Panc1 (cell line): ENCODE measurements at places on chromosomes 12 and 14.

- no peak for DNase-seq
Measured at GRCh38 chr14:80077262-80077661, 134.0 kb downstream of the DIO2 start.

DNA sequence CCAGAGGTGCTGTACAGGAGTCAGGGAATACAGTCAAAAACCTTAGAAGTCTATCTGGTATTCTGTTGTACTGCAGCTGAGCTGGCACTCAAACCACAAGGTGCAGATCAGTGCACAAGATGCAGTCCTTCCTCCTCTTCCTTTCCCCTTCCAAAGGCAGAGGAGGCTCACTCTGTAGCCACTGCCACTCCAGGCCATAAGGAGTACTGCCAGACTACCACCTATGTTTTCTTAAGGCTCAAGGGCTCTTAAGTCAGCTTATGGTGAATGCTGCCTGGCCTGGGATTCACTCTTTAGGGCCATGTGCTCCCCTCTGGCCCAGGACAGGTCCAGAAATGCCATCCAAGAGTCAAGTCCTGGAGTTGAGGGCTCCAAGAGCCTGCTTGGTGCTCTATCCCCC, 200.3 kb downstream of the CRADD start:
- no peak for DNase-seq

GRCh38 chr12:66971816-66972215, 292.9 kb upstream of the GRIP1 start:
- no peak for DNase-seq

GRCh38 chr14:67881225-67881624, 61.6 kb downstream of the RAD51B start:
- DNase-seq, result no peak

DNA sequence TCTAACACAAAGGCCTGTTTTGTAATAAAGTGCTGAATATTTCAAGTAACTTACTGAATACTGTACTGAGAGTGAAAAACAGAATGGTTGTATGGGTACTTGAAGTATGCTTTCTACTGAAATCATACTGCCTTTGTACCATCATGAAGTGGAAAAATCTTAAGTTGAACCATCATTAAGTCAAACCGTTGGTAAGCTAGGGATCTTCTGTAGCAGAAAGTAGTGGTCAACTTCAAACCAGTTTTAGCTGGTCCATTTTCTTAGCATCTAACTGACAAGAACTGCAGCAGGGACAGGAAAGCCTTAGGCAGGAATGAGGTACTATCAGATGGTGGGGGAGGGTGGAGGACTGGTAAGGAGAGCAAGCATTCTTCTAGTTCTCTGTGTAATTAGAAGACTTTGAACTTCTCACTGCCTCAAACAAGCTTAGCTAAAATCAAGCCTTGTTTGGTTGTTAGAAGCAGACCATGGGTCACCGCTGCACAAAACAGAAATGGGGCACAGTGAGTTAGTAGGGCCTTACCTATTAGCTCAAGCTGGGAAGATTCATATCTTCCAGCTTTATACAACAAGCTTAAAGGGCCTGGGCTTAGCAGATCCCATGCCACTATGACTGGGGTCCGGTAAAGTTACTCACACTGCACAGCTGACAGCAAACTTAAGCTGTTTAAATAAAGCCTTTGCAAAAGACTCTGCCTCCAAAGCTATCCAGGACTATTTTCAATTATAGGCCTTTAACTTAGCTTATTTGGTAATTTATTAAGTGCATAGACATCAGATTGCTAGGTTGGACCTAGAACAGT, 73.8 kb downstream of the ACADS start:
- DNase-seq, result no peak

DNA sequence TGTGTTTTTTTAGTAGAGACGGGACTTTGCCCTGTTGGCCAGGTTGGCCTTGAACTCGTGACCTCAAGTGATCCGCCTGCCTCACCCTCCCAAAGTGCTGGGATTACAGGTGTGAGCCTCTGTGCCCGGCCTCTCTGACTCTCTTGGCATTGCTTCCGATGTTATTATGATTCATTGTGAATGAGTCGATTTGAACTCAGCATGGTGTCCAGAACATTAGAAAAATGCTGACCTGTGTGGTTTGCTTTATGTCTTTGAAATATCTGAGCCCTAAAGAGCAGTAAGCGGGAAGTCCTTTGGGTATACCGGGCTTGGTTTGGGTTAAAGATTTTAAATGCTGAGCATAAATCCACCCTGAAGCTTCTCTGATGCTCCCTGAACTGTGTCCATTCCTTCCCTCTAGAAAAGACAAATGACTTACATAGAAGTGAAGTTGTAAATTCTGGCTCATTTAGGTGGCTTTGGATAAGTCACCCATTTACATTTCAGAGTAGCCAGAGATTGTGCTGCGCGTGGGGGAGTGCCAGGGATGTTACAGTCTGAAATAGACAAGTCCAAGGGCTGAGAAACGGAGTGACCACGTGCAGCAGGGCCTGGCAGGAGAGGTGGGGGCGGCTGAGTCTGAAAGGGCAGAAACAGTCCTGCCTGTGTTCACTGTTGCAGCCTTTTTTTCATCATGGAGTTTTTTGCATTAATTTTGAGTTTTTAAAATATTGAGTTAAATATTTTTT, 39.6 kb downstream of the SLC15A4 start:
- DNase-seq, result no peak

- no peak for DNase-seq
Measured at GRCh38 chr12:13780453-13780852, 200.9 kb downstream of the GRIN2B start.

- no peak for DNase-seq
Measured at GRCh38 chr12:45220363-45220931, 4.6 kb downstream of the ANO6 start.

- DNase-seq, result no peak
Measured at GRCh38 chr14:92980866-92981265, 57.9 kb downstream of the CHGA start.

DNA sequence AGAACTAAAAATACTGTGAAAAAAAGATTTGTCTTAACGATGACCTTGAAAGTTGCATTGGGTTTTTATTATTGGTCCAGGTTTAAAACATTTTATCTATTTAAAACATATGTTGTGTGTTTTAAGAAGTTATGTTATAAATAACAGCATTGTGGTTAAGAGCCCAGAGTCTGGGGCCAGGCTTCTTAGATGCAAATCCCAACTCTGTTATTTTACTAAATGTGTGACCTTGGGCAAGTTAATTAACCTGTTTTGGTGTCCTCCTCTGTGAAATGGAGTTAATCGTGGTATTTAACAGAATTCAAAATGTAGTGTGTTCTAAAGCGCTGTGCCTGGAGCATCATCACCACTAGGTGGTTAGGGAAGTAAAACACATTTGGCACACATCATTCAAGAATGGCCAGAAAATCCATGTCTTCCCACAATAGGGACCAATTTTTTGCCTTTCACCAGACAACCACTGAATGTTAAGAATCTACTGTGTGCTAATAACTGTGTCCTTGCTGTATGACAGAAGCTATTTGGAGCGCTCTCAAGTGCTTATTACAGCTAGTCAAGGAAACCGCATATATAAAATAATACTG, 133.3 kb downstream of the MON2 start:
- DNase-seq, result no peak

GRCh38 chr14:33764876-33765650, 185.8 kb downstream of the EGLN3 start:
- DNase-seq, result no peak

DNA sequence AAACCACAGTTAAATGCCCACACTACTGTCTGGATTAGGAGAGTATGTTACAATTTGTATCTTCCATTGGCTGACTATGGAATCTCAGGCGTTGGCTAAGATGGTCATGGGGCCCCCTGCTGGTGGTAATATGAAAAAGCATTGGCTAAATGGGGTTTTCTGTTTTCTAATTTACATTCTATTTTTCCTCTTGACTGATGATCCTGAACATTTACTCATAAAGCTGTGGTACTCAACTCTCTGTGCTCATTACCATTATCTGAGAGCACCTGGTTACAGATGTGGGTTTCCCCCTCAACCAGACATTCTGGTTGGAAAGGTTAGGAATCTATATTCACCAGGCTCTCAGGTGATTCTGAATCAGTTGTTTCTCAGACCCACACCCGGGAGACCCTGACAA, 64.8 kb downstream of the WSCD2 start:
- no peak for DNase-seq

DNA sequence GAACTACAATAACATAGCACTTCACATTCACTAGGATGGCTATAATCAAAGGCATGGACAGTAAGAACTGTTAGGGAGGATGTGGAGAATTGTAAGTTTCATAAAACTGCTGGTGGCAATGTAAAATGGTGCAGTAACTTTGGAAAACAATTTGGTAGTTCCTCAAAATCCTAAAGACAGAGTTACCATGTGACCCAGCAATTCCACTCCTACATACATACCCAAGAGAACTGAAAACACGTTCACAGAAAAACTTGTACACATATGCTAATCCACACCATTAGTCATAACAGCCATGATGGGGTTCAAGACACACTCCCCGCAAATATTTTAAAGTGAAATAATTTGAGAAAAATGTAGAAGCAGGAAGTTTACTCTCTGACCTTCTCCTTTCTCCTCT, 31.7 kb downstream of the GALC start:
- DNase-seq, result no peak

GRCh38 chr12:132600048-132601032, 10.0 kb downstream of the LRCOL1 start:
- no peak for DNase-seq

DNA sequence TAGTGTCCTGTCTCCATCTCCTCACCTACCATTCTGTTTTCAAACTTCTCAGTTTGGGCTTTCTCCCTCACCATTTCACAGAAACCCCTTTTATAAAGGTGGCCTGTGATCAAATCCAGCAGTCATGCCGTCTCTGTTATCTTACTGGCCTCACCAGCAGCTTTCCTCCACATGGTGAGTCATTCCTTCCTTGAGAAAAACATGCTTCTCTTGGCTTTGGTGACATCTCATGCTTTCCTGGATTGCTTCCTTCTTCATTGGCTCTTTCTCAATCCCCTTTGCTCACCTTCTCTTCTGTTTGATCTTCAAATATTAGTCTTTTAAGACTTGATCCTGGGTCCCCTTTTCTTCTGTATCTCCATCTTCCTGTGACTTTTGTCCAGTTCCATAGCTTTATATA, 164.9 kb downstream of the ANO4 start:
- DNase-seq, result no peak

DNA sequence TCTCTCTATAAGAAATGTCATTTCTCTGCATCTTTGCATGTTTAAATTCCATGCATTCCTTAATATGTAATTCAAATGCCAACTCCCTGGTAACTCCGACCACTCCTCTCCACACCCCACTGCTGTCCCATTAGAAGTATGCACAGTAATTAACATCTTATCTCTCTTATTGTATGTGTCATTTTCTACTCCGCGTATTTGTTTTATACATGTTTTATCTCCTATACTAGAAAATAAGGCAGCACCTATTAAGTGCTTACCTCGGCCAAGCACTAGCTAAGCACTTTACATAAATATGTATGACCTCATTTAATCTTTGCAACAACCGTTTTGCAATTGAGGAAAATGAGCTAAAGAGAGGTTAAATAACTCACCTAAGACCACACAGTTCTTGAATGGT, 469.8 kb downstream of the BCAT1 start:
- no peak for DNase-seq

- DNase-seq, result no peak
Measured at GRCh38 chr14:54652605-54653052, 85.7 kb downstream of the SAMD4A start.

DNA sequence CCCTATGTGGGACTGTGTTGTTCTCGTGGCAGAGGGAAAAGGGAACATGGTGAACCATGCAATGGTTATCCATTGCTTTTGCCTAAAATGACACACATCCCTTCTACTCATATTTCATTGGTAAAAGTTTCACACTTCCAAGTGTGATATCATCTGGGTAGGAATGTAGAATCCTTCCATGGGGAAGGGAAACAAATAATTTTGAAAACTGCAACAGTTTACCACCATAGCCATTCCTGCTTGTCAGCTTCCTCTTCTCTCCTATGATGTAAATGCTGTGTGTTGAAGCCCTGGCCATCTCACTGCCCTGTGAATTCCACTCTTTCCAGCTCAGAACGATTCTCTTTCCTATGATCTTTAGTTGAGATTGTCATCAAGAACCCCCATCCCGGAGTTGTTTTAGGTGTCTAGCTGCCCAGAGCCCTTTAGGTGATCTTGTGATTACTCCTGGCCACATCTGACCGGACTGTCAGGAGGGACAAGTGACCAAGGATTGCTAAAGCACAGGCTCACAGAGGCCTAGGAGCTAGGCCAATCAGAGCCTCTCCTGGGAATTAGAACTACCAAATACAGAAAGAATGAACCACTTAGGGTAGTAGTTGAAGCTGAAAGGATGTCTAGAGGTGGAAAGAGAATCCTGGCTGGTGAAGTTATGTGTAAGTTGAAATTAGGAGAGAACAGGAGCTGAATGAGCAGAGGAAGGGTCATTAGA, 84.6 kb downstream of the VCPKMT start:
- DNase-seq, result no peak

DNA sequence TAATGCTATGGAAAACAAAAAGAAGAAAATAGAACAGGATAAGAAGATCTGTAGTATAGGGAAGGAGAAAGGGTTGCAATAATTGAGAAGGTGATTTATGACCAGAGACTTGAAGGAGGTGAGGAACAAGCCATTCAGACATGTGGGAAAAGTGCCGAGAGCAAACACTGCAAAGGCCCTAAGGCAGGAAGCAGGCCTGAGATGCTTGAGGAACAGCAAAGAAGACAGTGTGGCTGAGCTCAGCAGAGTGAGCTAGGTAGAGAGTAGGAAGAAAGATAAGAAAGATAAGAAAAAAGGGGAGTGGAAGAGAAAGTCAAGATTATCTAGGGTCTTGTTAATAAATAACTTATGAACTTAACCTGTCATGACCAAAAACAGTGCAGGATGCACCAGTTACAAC, 671.8 kb downstream of the RPS29 start:
- no peak for DNase-seq

GRCh38 chr12:114703060-114703493, 19.1 kb upstream of the TBX3 start:
- no peak for DNase-seq

DNA sequence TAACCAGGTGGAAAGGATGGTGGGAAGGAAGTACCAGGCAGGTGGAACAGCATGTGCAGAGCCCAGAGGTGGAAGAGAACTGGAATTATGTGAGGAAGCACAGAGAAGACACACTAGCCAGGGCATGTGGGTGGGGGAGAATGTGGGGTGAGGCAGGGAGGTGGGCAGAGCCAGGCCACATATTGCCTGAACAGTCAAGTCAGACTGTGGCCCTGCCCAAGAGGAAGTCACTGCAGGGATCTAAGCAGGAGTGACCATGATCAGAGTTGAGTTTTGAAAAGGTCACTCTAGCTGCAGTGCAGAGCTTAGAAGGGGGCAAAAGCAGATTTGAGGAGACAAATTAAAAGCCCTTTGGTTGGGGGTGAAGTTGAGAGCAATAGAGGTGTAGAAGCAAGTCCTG, 114.0 kb upstream of the SLC38A2 start:
- no peak for DNase-seq
